ENCODE measurements at places on chromosomes 7 and 10.

GRCh38 chr10:73251683-73252444, 580 bp downstream of the MRPS16 start:
- no peak for DNase-seq

DNA sequence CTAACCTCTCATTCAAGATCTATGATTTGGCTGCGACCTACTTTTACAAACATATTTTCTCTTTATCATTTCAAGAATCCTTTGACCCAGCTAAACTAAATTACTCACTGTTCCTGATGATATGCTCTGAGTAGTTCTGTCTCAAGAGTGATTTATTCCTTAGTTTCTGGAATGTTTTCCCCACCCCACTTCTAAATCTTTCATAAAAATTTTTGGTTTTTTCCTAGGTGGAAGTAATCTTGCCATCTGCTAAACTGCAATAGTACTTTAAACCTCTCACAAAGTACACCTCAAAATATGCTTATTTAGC, 170.8 kb downstream of the DNAJC1 start:
- no peak for DNase-seq

- DNase-seq = no peak
Observed at GRCh38 chr7:139825666-139826290, 3.3 kb upstream of the TBXAS1 start.

- DNase-seq = no peak
Observed at GRCh38 chr7:13848681-13849131, 140.8 kb downstream of the ETV1 start.

GRCh38 chr7:45872116-45873034, 507 bp downstream of the CCDC201 start:
- peak; percentile 1 for DNase-seq

GRCh38 chr10:127720142-127720541, 16.8 kb upstream of the FOXI2 start:
- no peak for DNase-seq

DNA sequence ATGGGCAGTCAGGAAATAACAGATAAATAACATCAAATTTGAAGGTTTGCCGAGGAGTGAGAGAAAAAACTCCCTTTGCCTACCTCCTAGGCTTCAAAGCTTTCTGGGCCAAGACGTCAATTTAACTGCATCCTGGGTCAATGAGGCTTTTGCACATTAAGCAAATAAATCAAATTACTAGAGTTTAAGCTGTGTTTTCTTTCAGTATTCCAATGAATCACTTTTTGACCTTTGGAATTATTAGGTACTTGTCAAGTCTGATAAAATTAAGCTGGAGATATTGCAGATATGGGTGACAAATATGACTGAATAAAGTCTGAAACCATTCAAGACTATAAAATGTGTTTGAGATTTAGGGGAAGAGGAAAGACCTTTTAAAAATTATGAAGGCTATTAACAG, 22.2 kb downstream of the GLUD1 start:
- DNase-seq = no peak

- no peak for DNase-seq
Observed at GRCh38 chr7:28606421-28606820, 194.1 kb downstream of the CREB5 start.

DNA sequence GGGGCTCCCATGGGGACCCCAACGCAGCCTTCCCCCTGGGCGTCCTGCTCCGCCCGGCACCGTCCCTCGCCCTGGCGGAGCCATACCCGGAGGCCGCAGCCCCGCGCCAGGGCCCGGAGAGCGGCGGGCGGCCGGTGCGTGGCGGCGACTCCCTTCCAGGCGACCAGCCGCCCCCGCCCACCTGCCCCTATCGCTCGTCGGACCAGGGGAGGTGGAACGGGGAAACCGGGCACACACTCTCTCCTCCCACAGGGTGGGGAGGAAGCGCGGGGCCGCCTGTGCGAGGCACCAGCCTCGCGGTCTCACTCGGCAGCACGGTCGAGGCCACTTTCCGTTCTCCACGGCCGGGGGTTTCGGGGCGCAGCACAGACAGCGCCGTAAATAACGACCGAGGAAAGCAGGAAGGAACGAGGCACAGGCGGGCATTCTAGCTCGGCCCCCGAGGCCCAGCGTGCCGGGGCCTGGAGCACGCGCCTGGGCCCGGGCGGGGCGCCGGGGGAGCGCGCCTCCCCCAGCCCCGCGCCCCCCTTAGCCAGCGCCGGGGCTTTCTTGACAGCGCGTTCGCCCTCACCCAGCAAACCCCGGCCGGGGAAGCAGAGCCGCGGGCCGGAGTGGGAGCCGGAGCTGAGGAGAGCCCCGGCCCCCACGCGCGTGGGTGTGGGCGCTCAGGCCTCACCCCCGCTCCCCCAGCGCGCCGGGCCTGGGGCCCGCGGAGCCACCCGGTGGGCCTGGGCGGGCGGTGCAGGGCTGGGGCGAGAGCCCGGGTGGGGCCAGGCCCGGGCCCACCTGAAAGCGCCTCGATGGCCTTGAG, 936 bp downstream of the IGF2BP3 start:
- no peak for DNase-seq

- DNase-seq = no peak
Observed at GRCh38 chr7:625376-625971, 101.0 kb upstream of the DNAAF5 start.

- DNase-seq = no peak
Observed at GRCh38 chr10:85848756-85849155, 517.8 kb downstream of the GRID1 start.

GRCh38 chr10:92342796-92343195, 51.8 kb downstream of the MARCHF5 start:
- no peak for DNase-seq

DNA sequence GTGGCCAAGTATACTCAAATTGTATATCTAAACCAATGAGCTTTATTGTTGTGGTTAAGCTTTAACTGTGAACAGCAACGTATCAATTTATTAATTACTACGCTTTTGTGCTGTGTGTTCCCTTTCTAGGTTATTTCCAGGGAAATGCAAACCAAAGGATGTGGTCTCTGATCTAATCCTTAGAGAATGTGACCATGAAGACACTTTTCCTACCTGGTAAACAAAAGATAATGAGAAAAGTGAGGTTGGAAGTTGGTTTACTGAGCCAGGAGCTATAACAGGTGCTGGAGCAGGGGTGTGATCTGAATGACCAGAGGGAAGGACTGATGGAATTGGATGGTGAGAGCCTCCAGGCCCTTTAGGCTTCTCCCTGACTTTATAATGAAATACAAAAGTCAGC, 25.4 kb upstream of the CALU start:
- no peak for DNase-seq

DNA sequence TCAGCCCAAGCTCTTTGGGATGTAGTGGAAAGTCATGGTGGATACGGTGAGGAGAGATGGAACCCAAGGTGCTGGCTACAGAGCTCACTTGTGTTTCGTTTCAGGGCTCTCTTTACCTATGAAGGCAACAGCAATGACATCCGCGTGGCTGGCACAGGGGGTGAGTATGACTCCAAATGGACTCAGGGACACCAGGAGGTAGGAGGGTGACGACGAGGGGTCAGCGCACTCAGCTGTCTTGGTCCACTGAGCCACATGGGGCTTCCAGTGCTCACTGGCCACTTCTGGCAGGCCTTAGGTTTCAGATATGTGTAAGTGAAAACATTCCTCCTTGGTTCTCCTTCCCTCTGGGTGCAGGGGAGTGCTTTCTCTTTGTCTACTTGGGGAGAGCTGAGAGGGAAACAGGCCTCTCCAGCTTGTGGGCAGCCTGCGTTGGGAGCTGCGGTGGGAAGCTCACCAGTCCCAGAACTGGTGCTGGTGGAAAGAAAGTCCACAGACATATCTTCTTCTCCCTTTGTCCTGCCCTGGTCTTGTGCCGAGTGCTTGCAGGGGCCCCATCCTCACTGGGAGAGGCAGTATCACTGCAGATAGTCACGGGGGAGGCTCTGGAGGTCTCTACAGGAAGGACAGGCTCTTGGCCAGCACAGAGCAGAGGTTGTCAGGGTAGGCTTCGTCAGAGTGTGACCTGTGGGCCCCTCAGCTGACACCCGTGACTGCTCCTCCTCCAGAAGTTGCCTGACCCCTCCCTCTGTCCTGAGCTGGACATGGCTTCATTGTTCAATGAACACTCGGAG, 5.8 kb downstream of the DBNL start:
- DNase-seq = no peak

DNA sequence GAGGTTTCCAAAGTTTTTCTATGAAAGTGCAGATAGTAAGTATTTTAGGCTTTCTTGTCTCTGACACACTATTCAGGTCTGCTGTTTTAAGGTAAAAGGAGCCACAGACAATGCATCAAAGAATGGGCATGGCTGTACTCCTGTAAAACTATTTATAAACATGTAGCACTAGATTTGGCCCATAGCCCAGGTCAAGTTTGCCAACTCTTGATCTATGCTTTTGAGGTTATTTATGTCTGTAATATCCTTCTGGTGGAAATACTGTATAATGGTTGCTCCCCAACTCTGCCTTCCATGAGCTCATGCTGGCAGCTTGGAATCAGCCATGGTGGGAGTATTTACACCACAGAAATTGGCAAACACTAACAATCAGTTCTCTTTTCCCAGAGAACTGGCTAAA, 244.6 kb downstream of the BUB3 start:
- DNase-seq = no peak

DNA sequence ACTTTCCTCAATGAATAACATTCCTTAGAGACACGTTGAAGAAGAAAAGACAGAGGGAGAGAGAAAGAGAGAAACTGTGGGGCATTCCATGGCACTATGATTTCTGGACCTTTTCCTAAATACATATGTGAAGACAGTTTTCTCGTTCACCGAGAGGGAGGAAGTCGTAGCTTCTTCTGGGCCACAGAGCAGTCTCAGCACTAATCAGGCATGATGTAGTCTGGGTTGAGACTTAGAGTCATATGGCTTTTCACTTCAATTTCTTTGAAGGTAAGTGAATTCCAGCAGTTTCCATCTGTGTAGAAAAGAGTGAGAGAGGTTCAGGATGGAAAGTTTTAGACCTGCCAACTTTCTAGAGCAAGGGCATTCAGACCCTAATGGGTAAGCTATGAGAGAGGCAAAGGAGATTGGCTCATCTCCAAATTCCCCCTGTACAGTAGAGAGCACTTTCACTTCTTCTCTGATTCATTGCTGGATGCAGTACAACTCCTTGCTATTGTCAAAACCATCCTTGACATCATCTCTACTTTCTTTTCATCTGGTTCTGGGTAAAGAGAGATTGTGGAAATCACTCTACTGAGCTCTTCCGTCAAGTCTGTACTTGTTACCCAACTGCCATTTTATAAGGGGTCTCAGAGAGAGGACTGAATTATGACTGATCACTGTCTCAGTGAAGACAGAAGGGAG, 31.5 kb upstream of the OR9A4 start:
- DNase-seq = no peak

DNA sequence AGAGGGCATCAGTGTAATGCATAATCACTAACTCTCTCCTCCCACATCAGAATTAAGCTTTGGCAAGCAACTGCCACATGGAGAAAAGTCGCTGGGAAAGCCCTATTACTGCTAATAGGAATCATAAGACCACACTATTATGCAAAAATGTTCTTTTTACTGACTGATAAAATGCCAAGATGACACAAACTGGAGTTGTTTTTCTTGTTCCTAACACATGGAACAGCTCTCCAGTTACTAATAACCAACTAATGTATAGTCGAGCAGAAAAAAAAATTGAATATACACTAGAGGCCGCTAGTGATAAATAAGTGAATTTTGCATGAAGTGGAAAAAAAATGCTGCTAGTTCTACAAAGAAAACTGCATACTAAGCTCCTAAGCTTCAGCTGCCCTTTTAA, 165.6 kb downstream of the TPK1 start:
- no peak for DNase-seq

DNA sequence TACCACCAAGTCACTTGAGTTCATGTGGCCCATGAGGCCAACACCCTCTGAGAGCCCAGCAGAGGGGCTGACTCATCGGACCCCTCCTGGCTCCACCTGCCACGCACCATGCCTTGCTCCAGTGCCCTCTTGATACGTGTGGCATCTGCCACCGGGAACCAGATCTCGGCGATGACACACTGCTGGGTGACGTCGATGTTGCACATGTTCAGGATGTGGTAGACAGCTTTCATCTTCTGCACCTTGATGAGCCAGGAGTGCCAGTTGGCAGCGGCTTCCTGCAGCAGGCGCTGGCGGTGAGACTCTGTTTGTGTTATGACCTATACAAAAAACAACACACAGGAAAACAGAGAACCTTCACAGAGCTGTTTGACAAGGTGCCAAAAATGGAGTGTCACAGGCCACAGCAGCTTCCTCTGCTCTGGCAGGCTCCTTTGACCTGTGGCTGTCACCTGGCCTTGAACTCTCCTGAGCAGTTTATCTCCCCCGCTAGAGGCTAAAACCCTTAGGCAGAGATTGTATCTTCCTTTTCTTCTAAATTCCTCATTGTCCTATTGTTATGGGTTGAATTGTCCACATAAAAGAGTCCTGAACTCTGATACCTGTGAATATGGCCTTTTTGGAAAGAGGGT, 45.2 kb upstream of the TMEM213 start:
- peak; percentile 100 for DNase-seq

GRCh38 chr7:37110660-37111424, 337.8 kb downstream of the ELMO1 start:
- no peak for DNase-seq

GRCh38 chr10:95221124-95221523, 27.1 kb downstream of the ACSM6 start:
- DNase-seq = no peak

GRCh38 chr10:111747751-111748150, 435.8 kb downstream of the GPAM start:
- no peak for DNase-seq

DNA sequence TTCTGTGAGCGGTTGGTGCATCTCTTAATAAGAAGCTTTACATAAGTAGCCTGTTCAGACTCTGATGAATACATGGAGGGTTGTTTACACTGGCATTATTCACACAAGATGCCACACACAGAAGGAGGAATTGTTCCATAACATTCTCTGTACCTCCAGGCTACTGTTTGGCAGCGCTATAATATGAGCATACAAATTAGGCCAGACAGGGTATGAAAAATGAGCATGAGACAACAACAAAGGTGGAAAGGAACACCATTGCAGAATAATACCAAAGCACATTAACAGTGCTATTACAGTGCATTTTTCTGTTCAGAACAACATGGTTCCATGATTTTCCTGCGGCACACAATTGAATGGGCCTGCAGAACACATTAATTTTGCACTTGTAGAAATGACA, 417.2 kb upstream of the C7orf33 start:
- no peak for DNase-seq

DNA sequence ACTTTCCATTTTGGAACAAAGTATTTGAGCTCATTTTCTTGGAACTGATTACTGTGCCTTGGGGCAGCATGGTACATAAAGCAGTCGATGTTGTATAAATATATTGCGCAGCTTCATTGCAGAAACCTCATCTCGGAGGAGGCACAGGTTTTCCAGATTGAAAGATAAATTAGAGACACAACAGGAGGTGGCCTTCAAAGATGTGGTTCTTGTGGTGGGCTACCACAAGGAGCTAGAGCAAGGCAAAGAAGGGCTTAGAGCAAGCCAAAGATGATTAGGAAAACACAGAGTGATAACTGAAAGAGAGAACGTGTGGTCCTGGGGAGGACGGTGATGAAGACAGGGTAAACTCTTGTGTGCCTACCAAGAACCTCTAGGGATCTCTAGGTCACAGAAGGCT, 169.1 kb upstream of the TNS3 start:
- peak; percentile 57 for DNase-seq

GRCh38 chr7:92881091-92881485, 44.7 kb upstream of the CDK6 start:
- no peak for DNase-seq

GRCh38 chr10:68092512-68092911, 16.8 kb upstream of the MYPN start:
- no peak for DNase-seq

All from Jurkat, Clone E6-1 (cell line).